ENCODE measurements at places on chromosomes 6 and 20.

- DNase-seq = no peak
Measured at GRCh38 chr20:25355011-25355595, 35.5 kb downstream of the ABHD12 start.

- no peak for DNase-seq
Measured at GRCh38 chr6:136783495-136784270, 8.6 kb downstream of the MAP3K5 start.

- no peak for DNase-seq
Measured at GRCh38 chr20:49508435-49509199, 26.1 kb upstream of the KCNB1 start.

DNA sequence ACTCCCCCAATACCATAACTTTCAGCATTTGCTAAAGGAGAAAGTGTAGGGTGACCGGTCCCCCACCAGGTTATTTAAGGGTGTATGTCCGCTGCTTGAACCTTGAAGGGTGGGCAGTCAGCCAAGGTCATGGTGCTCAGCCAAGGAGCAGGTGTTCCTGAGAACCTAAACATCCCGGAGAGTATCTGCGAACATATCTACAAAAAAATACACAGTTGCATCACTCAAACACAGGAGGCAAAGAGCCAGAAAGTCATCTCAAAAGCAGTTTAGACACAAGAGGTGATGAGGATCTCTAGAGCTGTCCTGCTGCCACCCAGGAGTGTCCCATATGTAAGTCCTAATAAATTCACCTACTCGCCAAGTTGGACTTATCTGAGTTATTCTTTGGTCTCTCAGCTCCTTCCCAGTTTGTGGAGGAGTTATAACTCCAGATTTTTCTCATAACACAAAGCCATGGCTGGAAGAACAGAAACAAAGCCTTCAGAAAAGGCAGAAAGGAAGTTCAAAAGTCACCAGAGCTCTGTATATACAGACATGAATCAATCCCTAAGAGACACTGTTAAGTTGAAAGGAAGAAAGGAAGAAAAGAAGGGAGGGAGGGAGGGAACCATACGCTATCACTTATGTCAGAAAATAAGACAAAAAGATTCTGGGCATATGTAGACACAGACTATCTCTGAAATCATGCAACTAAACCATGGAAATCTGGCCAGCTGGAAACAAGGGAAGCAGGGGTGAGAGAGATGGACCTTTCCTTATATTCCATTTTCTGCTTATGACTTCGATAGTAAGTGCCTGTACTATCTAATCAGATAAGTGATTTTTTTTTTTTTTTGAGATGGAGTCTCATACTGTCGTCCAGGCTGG, 11.3 kb downstream of the MBOAT1 start:
- no peak for DNase-seq

DNA sequence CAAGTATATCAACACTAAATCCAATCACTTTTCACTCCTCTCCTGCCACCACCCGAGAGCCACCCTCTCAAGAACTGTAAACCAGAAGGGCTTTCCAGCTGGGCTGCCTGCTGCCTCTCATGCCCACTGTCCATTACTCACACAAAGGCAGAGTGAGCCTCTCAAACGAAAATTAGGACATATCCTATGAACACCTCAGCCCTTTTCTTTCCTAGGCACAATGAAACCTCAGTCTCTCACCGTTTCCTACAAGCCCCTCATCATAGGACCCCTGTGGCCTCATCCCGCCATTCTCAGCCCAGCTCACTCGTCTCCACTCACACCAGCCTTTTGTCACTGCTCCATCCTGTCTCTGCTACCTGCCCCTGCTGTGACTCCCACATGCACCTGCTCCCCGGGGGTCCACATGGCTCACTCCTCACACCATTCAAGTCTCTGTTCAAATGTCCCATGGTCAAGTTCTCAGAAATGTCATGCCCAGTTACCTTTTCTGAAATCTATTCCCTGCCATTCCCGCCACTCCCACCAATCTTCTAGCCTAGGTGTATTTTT, 7.4 kb downstream of the HLA-F start:
- DNase-seq = no peak

GRCh38 chr6:81557811-81558210, 194.7 kb downstream of the TENT5A start:
- no peak for DNase-seq

GRCh38 chr6:9532621-9533557, 882.0 kb downstream of the TFAP2A start:
- no peak for DNase-seq
